ENCODE measurements at places on chromosomes 12 and 14.

- no peak for DNase-seq
Measured at GRCh38 chr14:65846196-65846868, 433.8 kb downstream of the FUT8 start.

DNA sequence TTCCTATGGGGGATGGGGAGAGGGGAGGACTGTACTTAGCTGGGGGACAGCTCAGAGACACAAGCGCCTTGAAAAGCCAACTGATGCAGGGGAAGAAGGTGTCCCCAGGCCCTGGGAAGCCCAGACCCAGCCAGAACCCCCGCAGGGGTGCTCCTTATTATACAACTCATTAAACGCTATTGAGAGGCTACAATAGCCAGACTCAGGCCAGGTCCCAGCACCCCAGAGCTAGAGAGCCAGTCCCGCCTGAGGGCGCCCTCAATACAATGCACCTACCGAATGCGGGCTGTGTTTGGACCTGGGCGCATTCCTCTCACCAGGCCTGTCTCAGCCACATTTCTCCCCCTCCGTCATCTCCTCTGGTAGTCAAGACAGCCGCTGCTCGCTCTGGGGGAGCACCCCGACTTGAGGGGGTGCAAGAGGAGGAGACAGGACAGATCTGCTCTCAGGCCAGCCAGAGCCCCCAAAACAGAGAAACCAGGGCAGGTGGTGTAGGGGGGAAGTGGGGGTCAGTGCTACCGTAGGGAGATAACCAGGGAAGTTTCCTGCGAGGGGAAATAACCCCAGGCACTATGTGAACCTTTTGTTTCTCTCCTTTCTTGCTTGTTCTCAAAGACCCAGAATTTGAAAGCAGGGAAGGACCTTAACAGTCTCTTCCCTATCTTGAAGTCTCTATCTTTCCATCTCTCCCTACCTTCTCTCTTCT, 6.1 kb upstream of the ASIC1 start:
- DNase-seq = no peak

DNA sequence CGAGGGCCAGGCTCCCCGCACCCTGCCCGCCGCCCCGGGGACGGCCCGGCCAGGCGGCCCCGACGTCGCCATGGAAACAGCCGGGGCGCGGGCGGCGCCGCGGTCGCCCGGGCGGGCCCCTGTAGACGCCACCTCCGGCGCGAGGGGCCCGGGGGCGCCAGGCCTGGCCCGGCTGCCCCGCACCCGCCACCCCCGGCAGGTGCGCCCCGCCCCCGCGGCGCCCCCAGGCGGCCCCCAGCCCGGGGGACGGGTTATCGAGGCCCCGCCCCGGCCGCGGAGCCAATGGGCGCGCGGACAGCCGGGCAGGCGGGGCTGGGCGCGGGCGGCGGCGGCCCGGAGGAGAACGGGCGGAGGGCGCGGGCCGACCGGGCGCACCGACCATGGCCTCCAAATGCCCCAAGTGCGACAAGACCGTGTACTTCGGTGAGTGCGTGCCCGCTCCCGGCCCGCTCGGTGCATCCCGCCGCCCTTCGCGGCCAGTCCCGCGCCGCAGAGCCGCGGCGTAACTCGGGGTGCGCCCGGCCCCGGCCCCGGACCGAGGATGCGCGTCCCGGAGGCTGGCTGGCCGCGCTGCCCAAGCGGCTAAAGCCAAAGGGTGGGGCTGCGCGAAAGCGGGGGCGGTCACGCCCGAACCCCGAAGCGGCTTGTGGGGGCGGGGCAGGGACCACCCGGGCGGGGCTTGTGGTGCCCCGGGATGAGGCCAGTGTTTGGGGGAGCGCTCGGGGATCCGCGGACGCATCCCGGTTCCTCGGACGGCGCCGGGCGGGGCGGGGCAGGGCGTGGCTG, at the start of gene CRIP2:
TSS of gene CRIP2 (plus strand) at position 339 of the 786 bp plus-strand sequence. CDS start at position 381, 42 bp downstream.
- peak; percentile 15 for DNase-seq

GRCh38 chr14:31292937-31293616, 85.5 kb upstream of the HECTD1 start:
- no peak for DNase-seq

GRCh38 chr14:76267322-76268046, 108.5 kb upstream of the ESRRB start:
- DNase-seq = no peak

DNA sequence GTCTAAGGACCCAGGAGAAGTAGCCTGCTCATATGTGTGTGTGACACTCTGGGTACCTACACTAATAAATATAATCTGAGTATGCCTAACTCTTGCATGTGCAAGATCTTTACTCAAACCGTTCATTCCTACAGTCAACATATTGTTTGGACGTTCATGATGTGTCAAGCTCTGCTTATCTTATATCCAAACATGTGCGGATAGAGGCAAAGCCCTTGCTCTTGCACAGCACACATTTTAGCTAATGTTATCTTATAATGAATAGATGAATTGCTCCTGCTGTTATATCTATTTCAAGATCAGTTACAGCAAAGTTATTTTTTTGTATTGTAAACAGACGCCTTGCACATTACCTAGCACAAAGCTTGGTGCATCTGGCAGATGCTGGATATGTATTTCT, 228.4 kb upstream of the FLRT2 start:
- no peak for DNase-seq

DNA sequence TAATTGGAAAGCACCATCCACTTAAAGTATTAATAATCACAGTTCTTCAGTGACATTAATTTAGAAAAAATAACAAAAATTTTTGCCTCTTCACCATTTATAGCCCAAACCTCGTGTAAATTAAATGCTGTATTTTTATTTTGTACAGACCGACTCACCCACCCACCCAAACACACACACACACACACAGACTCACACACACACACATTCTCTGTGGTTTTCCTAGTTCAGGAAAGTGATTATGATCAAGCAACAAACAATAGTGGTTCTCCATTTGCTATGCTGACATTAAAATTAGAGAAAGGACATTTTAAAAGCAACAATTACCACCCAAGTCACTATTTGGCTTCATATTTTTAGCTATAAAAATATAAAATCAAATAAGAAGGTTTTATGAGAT, 112.5 kb upstream of the FLRT2 start:
- no peak for DNase-seq

GRCh38 chr12:65495233-65495632, 216.8 kb downstream of the MSRB3 start:
- no peak for DNase-seq

DNA sequence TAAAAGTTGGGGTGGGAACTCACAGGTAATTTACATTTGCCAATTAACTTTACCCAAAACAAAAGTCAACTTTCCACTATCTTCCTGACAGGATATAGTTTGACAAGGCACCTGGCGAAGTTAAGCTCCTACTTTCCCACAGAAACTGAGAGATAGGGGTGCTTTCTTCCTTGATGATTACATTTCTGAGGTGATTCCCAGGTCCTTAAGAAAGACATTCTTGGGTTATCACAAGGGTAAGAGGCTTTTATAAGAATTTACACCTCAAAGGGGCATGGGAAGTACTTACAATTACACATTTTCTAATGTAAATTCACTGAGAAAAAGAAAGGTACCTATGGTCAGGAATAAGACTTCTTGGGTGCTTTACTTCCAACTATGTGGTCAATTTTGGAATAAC, 660.9 kb upstream of the MGAT4C start:
- no peak for DNase-seq

DNA sequence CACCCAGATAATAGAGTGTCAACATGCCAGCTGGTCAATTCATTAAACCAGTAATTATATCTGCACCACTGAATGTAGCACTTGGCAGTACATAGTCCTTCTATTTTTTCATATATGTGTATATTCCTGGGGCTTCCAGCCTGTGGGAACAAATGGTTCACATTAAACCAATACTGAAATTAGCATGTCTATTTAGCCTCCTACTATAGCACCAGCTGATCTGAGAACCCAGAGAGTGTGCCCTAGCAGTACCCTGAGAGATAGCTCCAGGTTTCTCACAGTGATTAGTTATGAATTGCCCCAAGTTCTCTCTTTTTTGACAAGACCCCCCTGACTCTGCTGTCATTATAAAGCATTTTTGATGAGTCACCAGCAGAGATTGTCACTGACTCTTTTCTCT, 1097.3 kb upstream of the FLRT2 start:
- no peak for DNase-seq
